Neuronal stem cell (in vitro differentiated cells): ENCODE measurements at places on chromosomes 4 and X.

- no peaks in the 10 kb centered on the region for H3K36me3 ChIP-seq
- no peaks in the 10 kb centered on the region for H3K27me3 ChIP-seq
- H3K27ac ChIP-seq: no peak overlapping the region
Measured at GRCh38 chr4:52964011-52964410, 101.9 kb downstream of the RASL11B start.

GRCh38 chrX:40007756-40008705 is 89.7 kb downstream of the BCOR start:
- no peaks in the 10 kb centered on the region for H3K36me3 ChIP-seq
- no peaks in the 10 kb centered on the region for H3K27me3 ChIP-seq
- H3K4me1 ChIP-seq: peaks cover 31% of the 10 kb centered on the region

- H3K4me3 ChIP-seq: no peak overlapping the region
- no peaks in the 10 kb centered on the region for H3K4me1 ChIP-seq
- no peaks in the 10 kb centered on the region for H3K36me3 ChIP-seq
- no peak for DNase-seq
Measured at GRCh38 chr4:15958562-15958961, 4.4 kb downstream of the FGFBP2 start.

DNA sequence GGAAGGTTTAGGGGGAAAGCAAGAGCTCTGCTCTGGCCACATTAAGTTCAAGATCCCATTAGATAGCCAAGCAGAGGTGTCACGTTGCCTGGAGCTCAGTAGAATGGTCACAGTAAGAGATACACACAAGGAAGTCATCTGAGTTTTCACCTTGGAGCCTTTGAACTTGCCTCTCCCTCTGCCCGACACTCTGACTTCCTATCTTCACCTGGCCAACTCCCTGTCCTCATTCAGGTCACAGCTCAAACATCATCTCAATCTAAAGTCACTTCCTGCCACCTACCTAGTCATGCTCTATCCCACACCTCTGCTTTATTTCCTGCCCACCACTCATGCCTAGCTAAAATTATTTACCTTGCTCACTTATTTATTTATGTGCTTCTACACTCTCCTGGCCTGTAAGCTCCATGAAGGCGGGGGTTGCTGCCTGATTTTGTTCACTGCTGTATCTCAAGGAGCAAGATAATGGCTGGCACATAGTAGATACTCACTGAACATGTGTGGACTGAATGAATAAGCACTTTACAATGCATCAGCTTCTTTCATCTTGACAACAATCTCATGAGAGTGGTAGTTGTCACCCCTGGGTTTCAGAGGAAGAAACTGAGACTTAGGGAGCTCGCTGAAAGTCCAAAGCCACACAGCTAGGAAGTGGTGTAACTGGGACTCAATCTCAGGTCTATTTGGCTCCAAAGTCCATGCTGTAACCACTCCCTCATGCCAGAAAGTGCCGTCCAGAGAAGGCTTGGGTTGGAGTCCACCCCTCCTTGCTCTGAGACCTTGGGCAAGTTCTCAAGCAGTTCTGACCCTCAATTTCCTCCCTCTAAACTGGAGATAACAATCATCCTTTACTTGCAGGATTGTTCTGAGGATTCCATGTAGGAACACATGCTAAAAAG is 40.3 kb downstream of the EFNB1 start:
- H3K36me3 ChIP-seq: no peaks in the 10 kb centered on the region
- DNase-seq: no peak
- H3K4me1 ChIP-seq: peaks cover 17% of the 10 kb centered on the region
- H3K27me3 ChIP-seq: no peaks in the 10 kb centered on the region

- H3K4me1 ChIP-seq: no peaks in the 10 kb centered on the region
- H3K27ac ChIP-seq: no peak overlapping the region
- peaks cover 8% of the 10 kb centered on the region for H3K36me3 ChIP-seq
- no peaks in the 10 kb centered on the region for H3K27me3 ChIP-seq
Measured at GRCh38 chr4:15963576-15963975, 601 bp upstream of the FGFBP2 start.

DNA sequence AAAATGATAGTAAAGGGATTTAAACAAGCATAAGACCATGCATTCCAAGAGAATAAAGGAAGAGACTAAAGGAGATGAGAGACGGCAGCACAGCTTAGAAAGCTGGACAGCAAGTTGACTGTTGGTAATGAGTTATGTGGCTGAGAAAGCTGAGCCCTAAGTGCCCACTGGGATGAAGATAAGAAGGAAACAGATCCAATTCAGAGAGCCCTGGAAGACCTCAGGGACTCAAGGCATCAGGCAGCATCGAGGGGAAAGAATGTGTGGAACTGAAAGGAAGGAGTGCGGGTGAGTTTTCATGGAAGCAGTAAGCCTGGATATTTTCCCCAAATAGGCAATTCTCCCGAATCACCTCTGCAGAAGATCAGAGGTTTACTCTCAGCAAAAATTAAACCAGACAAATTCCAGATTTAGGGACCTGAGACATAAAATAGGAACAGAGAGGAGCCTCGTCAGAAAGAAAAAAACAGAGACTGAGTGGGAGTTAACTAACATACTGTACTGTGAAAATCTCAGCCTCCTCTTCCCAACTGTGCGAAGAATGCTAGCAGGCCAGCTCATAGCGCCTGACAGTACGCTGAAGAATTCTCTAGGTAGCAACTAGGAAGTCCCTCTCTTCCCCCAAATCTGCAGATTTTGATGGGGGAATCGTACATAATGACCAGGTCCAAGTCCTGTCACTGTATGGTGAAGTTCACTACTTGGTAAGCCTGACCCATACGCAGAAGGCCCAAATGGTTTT is 187.7 kb upstream of the TAPT1 start:
- no peaks in the 10 kb centered on the region for H3K36me3 ChIP-seq
- no peaks in the 10 kb centered on the region for H3K4me1 ChIP-seq
- no peak overlapping the region for H3K27ac ChIP-seq
- no peak for DNase-seq
